LHCN-M2 (cell line): ENCODE measurements at places on chromosomes 11 and 22. TPM values are rescaled to one million over a fixed set of nuclear protein-coding genes. Genes with fewer than 3 reads are reported as not detected.

PRAME gene
- not detected in 2 replicates for total RNA-seq

MRGPRX3 gene
- not detected in 2 replicates for total RNA-seq

OR6T1 gene
- not detected in 2 replicates for total RNA-seq

ASCL2 gene
- not detected in 2 replicates for total RNA-seq

MIAT gene
- 0.17 and 0.19 TPM in 2 replicates for total RNA-seq

KRTAP5-2 gene
- total RNA-seq: not detected in 2 replicates

TLCD5 gene
- 5.5 and 10.0 TPM in 2 replicates for total RNA-seq

MYBPC3 gene
- total RNA-seq: not detected in 2 replicates

MFNG gene
- total RNA-seq: 0.17 and 1.3 TPM in 2 replicates

CYP2D6 gene
- total RNA-seq: 0.17 TPM in 1 of 2 replicates, not detected in the other

DNA sequence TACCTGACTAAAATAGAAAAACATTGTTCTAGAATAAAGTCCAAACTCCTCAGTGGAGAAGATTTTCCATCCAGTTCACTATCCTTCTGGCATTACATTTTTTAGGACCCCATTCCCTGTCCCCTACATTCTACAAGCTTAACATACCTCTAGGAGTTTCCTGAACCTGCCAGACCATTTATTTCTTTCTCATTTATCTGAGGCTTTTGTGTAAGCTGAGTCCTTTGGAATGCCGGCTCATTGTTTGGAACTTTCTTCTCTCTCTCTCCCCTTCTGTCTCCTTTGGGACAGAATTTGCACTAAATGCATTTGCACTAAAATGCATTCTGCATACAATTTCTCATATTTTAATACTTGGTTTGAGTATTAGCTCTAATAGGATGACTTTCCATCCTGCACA lies 393.0 kb upstream of the ANO3 start:
- DNase-seq: no peak

GRCh38 chr11:17922416-17922788 lies 90.4 kb downstream of the SERGEF start:
- no peak for DNase-seq

DNA sequence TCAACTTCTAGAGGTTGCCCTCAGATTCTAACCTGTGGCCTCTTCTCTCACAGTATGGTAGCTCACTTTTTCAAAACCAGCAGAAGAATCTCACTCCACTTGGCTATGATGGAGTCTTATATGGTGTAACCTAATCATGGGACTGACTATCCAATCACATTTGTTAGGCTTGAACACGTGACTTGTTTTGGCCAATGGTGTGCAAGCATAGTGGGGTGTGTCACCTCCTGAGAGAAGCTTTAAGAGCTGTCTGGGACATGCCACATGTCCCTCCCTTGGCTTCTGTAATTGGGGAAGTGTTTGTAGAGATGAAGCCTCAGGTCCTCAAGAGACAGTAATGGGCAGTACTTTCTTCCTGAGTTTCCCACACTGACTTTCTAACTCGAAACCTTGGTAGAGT lies 12.8 kb upstream of the SMIM38 start:
- DNase-seq: no peak

- no peak for DNase-seq
These were observed 34.6 kb downstream of the PTPRJ start for GRCh38 chr11:48014917-48015316.

DNA sequence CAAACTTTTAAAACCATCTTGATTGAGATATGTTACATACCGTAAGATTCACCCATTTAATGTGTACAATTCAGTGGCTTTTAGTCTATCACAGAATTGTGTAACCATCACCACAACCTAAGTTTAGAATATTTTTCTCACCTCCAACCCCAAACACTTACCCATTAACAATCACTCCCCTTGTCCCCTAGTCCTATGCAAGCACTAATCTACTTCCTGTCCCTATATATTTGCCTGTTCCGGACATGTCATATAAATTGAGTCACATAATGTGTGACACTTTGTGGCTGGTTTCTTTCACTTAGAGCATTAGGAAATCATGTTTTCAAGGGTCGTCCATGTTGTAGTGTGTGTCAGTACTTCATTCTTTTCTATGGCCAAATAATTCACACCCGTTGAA lies 38.8 kb downstream of the RASSF10 start:
- no peak for DNase-seq

- no peak for DNase-seq
These were observed 30.8 kb downstream of the EP300 start for GRCh38 chr22:41123151-41123550.

DNA sequence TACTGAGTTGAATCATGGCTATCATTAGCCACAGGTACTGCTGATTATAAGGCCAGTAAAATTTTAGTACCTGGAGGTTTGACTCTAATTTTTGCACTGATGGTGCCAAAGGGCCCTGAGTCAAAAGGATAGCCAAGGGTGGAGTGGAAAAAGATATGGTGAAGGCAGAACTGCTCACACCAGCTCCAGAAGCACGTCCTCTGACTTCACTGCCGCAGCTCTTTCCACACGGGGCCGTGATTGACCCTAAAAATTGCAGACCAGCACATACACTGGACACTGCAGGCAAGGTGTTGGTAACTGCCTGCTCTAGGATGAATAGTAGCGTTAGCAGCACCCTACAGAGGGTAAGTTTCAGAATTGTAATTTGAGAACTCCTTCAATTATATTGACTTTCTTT lies 25.4 kb upstream of the GRIK4 start:
- DNase-seq: no peak

DNA sequence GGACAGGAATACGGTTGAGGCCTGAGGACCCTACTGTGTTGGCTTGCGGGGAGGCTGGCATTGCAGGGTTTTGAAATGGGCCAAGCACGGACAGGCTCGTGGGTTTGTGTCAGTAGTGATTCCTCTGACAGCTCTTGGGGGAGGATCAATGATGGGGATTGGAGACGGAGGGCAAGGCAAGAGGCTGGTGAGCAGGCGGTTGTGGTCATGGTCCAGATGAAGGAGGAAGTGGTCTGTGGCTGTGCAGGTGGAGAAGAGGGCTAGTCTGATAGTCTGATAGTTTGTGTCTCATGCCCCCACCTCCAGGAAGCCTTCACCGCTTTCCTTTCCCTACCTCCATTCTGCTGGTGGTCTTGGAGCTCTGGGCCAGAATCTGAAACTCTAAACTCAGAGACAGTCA lies 3.0 kb downstream of the MAFF start:
- DNase-seq: no peak

GRCh38 chr11:89490981-89491690 lies at the start of gene NOX4:
Gene NOX4, minus strand, starts transcription at chr11:89491375. Its CDS starts 129 bp downstream, at chr11:89491246.
- peak; percentile 1 for DNase-seq

DNA sequence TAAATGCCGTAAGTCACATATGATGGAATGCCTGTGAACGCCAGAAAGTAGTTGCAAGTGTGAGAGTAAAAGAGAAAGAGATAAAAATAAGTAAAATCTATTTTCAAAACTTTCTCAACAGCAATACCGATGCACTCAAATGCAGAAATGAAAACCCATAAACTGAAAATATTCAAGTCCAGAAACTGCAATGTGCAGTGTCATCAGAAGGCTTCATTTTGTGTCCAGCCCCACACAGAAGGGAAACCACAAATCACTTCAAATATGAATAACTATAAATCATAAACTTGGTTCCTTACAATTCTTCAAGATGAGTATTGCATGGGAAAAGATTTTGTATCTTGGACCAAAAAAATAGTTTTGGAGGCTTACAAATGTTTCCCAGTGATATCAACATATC lies 375.2 kb upstream of the ANO5 start:
- no peak for DNase-seq

DNA sequence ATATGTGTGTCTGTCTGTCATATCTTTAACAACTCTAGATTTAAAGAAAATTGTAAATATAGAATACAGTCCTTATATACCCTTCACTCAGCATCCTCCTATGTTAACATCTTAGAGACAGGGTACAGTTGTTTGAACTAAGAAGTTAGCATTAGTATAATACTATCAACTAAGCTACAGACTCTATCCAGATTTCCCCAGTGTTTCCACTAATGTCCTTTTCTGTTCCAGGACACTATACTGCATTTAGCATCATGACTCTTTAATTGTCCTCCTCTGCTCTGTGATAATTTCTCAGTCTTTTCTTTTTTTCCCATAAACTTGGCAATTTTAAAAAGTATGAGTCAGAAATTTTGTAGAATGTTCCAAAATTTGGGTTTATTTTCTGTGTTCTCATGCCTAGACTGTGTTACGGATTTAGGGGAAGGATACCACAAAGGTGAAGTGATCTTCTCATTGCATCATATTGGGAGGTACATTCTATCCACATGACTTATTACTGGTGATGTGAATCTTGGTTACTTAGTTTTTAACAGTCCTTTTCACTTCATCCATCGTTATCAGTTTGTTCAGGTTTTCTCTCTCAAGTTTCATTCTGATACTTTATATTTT lies 168.4 kb downstream of the SBF2 start:
- no peak for DNase-seq

DNA sequence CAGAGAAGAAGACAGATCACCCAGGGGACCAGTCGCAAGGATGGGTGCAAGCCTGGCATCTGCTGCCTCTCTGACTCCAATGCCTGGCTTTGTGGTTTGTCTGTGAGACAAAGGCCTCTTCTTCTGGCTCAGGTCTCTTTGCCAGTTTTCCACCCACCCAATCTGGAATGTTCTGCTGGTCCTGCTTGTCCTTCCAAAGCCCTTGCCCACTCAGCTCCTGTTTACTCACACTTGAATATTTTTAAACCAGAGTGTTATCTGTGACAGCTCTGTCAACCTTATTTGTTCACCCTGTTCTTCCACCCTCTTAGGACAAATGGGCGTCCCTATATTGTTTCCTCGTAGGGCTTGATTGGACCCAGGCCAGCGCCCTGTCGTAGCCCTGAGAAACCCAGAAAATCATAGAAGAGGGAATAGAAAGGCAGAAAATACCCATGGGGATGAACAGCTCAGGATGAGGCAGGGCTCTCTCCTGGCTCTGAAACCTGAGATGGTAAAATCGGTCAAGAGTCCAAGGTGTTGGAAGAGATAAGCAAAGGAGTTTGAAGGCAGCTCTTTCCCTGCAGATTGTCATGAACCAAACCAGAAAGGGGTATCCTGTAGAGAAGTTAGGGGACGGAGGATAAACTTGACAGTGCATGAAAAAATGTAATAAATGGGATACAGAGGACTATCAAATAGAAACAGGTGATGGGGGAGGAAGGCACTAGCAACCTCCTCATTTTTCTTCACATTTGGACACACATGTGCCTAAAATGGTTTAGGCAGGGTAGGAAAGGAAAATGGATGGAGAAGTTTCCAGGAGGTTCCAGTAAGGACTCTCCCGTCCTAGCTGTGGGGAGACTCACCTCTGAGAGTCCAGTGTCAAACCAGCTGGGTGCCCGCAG lies 651 bp downstream of the CRYAB start:
- DNase-seq: peak; percentile 26

DNA sequence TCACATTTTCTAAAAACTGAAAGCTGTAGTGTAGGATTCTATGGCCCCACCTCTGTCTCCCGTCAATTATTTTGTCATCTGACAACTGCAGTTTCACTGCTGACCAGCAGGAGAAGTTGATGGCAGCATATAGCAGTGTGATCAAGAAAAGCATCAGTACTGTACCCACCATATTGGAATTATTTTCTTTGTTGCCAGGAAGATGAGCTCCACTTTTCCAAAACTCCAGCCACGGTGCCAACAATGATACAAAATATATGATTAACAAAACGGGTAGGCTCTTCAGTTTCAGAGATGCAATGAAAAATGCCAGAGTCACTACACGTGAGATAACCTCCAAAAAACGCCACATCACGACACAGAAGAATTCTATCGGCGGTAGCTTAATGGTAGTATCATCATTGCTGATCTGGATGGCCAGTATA lies 41.3 kb downstream of the XKR3 start:
- no peak for DNase-seq

- no peak for DNase-seq
These were observed 1272.6 kb downstream of the BRD1 start for GRCh38 chr22:48554893-48555572.

GRCh38 chr22:30150212-30150611 lies 69.9 kb downstream of the HORMAD2 start:
- DNase-seq: no peak

- DNase-seq: peak; percentile 69
These were observed 77.5 kb downstream of the BLID start for GRCh38 chr11:122038543-122038942.

- DNase-seq: peak; percentile 49
These were observed 578.5 kb downstream of the TBC1D22A start for GRCh38 chr22:47340851-47341436.

GRCh38 chr22:48751539-48752437 lies 1075.9 kb downstream of the BRD1 start:
- DNase-seq: no peak

GRCh38 chr11:35407041-35407440 lies 12.3 kb downstream of the SLC1A2 start:
- DNase-seq: no peak

DNA sequence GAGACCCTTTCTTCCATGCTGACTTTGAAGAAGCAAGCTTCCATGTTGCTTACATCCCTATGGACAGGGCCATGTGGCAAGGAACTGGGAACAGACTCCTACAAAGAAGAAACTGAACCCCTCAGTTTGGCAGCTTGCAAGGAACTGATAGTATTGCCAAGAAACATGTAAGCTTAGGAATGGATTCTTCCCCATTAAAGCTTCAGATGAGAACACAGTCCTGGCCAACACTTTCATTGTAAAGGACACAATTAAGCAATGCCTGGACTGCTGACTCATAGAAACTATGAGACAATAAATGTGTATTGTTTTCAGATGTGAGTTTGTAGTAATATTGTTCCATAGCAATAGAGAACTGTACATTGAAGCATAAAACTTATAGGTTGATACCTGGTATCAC lies 82.4 kb downstream of the AASDHPPT start:
- DNase-seq: peak; percentile 14

DNA sequence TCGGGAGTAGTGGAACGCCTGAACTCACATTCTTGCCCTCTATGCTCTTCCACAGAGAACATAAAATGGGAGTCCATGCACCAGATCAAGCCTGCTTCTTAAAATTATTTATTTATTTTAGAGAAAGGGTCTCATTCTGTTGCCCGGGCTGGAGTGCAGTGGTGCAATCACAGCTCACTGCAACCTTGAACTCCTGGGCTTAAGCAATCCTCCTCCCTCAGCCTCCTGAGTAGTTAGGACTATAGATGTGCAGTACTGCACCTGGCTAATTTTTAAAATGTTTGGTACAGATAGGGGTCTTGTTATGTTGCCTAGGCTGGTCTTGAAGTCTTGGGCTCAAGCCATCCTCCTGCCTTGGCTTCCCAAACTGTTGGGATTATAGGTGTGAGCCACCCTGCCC lies 13.0 kb downstream of the SLC6A5 start:
- DNase-seq: no peak

- peak; percentile 59 for DNase-seq
These were observed at the start of the genes COMT and TXNRD2 for GRCh38 chr22:19941365-19942082. Gene COMT, plus strand, starts transcription at chr22:19941772. Its CDS starts 20,755 bp downstream, at chr22:19962527. Gene TXNRD2, minus strand, starts transcription at chr22:19941818. Its CDS starts 15 bp downstream, at chr22:19941803.

GRCh38 chr11:46064221-46064620 lies 57.0 kb downstream of the PHF21A start:
- no peak for DNase-seq

DNA sequence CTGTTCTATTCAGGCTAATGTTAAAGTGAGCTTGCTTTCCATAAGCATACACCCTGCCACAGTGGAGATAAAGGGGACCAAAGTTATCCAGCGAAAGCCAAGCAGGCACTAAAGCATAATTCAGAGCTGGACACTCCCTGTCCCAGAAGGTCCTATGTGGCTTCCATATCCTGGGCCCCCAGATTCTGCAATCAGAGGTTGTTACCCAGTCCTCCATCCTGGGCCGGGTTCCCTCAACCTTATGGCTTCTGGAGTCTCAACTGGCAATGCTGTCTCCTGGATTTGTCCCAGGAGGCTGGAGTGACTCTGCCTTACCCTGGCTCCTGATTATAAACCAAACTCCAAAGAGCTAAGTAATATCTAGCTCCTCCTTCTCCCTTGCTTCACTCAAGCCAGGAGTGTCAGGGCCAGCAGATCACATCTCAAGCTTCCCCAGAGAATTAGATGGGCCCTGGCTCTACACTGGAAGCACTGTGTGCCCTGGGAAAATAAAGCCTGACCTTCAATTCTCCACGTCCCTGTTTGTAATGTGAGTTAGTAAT lies 14.0 kb upstream of the SMIM35 start:
- DNase-seq: no peak
